ENCODE measurements at places on chromosomes 2 and 18.

DNA sequence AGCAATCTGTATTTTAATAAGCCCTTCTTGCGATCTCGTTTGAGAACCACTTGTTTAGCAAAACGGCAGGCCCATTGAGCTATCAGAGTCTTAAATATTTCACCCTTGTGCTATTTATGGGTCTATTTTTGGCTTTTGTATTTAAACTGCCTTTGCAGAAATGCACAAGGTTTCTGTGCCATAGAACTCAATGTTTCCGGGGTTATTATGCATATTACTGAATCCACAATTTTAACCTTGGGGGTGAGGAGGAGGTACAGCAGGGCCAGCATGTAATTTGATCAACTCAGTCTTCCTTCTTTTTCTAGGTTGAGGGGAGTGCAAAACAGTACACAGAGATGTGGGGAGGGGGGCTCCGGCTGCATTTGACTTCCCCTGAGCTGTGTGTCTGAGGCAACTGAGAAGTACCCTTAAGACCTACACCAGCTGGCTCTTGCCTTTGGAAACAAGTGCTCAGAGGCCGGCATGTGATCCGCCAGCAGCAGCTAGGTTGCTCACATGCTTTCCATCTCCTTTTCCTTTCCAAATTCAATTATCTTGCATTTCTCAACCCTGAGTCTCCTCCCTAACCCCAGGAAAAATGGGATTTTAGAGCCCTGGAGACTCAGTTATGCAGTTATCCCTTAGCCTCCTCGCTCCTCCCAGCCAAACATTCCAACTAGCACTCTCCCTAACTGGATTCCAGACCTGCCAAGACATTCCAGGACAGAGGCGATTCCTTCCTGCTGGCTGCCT is 103.0 kb downstream of the HNRNPLL start:
- no peak for DNase-seq

GRCh38 chr2:114862243-114862642 is 419.8 kb downstream of the DPP10 start:
- no peak for DNase-seq

GRCh38 chr2:142270291-142270690 is 139.5 kb upstream of the LRP1B start:
- DNase-seq, result no peak

DNA sequence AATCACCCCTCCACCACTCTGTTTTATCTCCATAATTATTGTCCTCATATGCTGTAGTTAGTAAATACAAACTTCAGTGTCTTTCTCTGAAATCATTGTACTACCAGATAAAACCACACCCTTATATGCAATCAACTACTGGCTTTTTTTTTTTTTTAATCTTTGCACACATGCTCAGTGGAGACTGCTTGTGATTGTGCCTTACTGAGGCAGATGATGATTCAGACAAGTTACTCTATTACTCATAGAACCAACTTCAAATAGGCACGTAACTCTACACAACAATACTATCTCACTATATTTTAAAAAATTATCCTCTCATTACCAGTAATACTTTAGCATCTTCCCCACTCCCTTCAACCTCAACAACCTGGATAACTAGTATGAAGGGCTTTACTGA is 1278.4 kb upstream of the PIK3C3 start:
- no peak for DNase-seq

GRCh38 chr2:149877913-149878312 is 290.3 kb upstream of the MMADHC start:
- DNase-seq, result no peak

GRCh38 chr18:31497404-31497835 is 557 bp upstream of the DSG2 start:
- DNase-seq, result no peak

- DNase-seq, result no peak
Observed at GRCh38 chr18:78494204-78495085, 485.2 kb upstream of the SALL3 start.

DNA sequence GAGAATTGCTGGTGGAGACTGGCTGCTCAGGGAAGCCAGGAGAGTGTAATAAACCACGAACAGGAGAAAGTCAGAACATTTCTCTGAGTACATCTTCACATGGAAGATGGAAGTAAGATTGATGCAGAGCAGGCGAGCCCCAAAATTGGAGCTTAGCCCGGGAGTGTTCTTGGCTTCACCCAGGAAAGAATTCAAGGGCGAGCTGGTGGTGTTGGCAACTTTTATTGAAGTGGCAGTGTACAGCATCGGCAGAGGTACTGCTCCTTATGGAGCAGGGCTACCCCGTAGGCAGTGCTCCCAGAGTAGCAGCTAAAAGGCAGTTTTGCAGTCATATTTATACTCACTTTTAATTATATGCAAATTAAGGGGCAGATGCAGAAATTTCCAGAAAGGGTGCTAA is 281.4 kb upstream of the MEX3C start:
- no peak for DNase-seq

- DNase-seq, result no peak
Observed at GRCh38 chr18:74526488-74526887, 7.8 kb upstream of the CNDP1 start.

DNA sequence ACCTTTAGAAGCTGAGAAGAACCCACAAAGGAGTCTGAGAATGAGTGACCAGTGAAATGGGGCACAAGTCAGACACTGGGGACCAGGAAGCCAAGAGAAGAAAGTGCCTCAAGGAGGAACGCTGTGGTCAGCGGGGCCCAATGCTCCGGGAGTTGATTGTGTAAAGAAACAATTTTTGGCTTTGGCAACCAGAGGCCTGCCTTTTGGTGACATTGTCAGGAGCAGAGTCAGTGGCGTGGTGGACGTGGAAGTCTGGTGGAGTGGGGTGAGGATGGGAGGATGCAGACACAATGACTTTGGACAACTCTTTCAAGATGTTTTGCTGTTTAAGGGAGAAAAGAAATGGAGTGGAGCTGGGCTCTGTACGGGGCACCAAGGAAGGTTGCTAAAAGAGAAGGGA is 100.2 kb upstream of the SEC11C start:
- DNase-seq, result no peak

DNA sequence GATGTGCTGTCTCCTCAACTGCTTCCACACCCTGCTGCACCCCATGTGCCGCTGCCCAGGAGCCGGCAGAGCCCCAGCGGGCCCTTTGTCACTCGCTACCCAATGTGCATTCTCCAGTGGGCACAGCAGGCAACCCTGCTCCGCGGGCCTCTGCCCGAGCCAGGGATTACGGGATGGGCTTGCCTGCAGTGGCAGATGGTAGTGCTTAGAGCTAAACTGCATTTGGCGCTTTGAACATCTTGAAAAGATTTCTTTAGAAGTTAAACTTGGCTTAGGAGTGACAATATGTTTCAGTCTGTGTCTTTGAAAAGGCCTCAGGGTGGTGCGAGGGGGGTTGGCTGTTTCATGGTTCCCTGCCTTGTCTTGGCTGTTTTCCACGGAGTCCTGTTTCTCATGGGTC is 84.0 kb upstream of the BOD1L2 start:
- no peak for DNase-seq

GRCh38 chr2:215161301-215161829 is 22.9 kb upstream of the ABCA12 start:
- DNase-seq, result no peak

DNA sequence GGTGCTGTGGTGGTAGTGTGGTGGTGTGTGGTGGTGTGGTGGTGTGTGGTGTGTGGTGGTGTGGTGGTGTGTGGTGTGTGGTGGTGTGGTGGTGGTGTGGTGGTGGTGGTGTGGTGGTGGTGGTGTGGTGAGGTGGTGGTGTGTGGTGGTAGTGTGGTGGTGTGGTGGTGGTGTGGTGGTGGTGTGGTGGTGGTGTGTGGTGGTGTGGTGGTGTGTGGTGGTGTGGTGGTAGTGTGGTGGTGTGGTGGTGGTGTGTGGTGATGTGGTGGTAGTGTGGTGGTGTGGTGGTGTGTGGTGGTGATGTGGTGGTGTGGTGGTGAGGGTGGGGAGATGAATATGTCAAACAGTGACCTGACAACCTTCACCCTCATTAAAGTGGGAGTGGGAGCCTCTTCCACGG is 55.6 kb upstream of the DLGAP1 start:
- no peak for DNase-seq

GRCh38 chr2:74461187-74462053 is 3.2 kb downstream of the WBP1 start:
- DNase-seq, result no peak

DNA sequence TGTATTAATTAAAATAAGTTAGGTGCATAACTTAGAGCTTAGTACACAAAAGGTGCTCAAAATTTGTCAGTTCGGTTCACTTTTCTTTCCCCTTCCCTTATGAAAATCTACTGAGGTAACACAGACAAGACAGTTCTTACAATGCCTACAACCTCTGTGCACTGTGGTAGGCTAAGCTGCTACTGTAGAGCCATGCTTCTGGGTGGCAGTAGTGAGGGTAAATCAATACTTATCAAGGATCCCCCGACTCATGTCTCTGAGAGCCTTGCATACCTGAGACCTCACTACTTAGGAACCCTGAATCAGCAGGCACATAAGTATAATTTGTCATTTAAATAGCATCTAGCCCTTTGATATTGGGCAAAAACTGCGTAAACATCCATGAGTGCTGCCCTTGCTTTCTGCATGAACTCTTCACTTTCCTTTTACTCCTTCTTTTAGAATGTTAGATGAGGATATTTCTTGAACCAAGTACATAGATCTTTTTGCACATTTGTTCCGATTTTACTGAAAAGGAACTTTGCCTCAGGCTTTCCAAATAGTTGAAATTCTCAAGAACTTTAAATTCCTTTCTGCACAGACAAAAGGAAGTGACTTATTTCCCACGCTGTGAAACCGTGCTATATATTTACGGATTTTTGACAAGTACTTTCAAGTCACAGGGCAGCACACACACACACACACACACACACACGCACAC is 234.4 kb downstream of the TRIB2 start:
- no peak for DNase-seq

DNA sequence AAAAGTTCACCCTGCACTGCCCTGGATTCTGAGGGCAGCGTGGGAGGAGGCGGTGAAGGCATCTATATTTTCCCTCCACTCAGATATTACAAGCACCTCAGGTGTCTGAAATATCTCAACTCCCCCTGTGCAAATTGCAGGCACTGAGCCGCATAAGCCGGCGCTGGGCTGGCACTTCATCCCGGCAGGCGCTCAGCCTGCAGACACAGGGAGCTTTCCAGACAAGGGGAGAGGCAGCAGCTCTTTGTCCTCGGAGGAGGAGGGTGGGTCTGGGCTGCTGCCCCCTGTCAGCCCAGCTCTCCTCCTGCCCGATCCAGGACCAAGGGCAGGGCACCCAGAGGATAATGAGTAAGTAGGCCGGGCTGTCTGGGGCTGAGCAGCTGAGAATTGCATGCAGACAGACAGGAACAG is 189.3 kb upstream of the MYT1L start:
- DNase-seq, result no peak

DNA sequence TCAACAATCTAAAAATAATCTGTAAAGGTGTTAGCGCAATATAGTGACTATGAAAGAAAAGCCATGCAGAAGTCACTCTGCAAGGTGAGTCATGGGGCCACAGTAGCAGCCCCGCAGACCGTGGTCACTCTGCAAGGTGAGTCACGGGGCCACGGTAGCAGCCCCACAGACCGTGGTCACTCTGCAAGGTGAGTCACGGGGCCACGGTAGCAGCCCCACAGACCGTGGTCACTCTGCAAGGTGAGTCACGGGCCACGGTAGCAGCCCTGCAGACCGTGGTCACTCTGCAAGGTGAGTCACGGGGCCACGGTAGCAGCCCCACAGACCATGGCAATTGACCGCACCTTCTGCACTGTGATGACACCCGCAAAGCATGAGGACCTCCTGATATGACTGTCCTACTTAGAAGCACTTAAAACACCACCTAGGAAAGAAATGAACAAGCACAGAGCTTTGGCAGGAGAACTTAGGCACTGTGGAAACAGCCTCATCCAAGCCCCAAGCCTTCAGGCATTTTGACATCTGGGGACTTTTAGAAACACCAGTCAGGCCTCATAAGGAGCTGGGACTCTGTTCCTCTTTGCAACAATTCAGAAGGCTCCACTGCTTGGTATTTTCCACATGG is 70.1 kb downstream of the LDLRAD4 start:
- DNase-seq, result no peak

GRCh38 chr2:242038166-242038927 is 168.8 kb downstream of the RTP5 start:
- no peak for DNase-seq

GRCh38 chr2:33426666-33427231 is 49.7 kb upstream of the RASGRP3 start:
- DNase-seq, result no peak

DNA sequence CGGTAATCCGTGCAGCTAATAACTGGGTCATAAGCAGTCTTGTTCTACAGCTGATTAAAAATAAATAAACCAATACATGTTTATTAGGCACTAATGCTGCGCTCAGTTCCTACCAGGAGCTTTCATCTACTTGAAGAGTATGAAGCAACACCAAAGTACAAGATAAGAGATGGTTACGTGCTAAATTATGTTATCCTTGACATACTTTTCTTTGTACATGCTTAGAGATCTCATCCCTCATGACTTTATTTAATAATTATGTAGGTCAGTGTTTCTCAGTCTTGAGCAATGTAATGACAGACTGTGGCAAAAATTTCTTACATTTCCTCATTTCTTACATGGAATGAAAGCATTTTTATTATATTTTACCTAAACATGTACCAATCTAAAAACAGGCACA is 54.6 kb upstream of the COBLL1 start:
- no peak for DNase-seq

GRCh38 chr2:196967116-196967515 is 40.6 kb upstream of the PGAP1 start:
- DNase-seq, result no peak

All from activated CD4-positive, CD25-positive, alpha-beta regulatory T cell treated with anti-CD3 and anti-CD28 coated beads, Interleukin-2, amount 50 U/mL, for 16 hours (primary cell).